Bronchial epithelial cell (primary cell): ENCODE measurements at places on chromosomes 11 and 22.

DNA sequence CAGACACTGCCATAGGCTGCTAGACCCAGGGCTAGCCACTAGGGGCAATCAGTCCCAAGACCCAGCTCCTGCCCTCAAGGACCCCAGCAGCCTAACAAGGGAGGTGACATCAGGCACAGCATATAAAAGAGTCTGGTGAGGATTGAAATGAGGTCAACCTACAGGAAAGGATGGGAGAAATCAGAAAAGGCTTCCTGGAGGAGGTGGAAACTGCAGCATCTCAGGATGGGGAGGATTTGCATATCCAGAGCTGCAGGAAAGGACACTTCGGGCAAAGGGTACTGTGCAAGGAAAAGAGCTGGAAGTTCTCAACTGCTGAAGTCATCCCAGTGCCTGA lies 2.9 kb upstream of the ARFGAP2 start:
- DNase-seq, result no peak

DNA sequence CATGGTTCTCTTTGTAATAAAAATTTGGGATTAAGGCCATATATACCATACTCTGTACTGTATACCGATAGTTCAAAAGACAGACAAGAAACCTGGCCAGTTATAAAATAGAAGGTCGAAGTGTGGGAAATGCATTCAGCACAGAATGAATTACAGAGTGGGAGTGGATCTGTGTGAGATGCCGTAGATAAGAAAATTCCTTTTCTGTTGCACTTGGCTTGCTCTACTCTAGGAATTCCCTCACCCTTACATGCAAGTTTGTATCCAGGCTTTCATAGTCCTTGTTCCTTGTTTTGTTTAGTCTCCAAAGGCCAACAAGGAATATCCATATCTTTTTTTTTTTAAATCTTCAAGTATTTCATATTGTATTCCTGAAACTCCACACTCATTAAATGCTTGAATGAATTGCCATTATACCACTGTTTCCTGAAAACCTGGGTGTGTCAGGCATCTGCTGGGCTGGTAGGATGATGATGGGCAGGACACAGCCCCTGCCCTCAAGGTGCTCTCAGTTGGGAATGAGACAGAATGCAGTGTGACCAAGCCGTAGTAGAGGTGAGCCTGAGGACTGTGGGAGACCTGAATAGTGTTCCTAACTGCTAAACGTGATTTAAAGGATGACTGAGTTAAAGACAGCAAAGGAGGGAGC lies 53.5 kb downstream of the TEAD1 start:
- no peak for DNase-seq

DNA sequence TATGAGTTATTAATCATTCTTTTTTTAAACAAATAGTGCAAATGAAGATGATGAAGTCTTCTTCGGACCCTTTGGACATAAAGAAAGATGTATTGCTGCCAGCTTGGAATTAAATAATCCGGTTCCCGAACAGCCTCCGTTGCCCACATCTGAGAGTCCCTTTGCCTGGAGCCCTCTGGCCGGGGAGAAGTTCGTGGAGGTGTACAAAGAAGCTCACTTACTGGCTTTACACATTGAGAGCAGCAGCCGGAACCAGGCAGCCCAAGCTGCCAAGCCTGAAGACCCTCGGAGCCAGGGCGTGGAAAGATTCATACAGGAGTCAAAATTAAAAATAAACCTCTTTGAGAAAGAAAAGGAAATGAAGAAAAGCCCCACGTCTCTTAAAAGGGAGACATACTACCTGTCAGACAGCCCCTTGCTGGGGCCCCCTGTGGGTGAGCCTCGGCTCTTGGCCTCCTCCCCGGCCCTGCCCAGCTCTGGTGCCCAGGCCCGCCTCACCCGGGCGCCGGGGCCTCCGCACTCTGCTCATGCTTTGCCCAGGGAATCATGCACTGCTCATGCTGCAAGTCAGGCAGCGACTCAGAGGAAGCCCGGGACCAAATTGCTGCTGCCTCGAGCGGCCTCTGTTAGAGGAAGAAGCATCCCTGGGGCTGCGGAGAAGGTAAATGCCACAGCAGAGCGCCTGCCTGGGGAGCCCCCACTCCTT lies 11.8 kb downstream of the GTSE1 start:
- no peak for DNase-seq

DNA sequence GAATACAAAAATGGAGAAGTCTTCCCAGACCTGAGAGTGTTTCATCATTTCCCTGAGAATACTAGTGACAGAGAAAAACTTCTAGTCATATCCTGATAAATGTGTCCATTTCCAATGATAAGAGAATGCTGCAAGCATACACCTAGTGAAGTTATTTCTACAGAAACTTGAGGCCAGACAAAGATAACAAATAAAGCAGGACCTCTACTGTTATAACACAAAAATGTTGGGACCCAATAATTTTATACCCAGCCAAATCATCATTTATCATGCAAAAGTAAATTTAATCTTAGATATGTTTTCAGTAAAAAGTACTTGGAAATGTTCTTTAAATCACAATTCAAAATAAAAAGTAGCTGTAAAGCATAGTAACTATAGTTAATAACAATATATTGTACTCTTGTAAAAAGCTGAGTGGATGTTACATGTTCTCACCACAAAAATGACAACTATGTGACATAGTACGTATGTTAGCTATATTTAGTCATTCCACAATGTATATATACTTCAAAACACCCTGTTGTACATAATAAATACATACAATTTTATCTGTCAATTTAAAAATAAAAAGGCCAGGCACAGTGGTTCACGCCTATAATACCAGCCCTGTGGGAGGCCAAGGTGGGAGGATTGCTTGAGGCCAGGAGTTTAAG lies 12.6 kb downstream of the RRAS2 start:
- no peak for DNase-seq

DNA sequence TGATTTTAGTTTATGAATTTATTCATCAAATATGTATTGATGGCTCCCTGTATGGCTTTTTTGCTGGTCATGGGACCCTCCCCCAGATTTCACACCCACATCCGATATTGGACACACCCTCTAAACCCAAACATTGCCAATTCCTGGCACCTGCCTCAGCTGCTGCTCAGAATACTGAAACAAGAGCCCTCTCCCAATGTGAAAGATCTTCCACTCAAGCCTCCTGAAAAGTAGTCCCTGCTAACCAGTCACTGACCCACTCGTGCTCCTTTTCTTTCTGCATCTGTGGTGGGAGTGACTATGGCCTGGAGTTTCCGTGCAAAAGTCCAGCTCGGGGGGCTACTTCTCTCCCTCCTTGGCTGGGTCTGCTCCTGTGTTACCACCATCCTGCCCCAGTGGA lies at the start of gene CLDN25:
Gene CLDN25 (plus strand): TSS at position 301 of the 400 bp plus-strand sequence. CDS start 0 bp downstream, at position 301.
- DNase-seq, result no peak

DNA sequence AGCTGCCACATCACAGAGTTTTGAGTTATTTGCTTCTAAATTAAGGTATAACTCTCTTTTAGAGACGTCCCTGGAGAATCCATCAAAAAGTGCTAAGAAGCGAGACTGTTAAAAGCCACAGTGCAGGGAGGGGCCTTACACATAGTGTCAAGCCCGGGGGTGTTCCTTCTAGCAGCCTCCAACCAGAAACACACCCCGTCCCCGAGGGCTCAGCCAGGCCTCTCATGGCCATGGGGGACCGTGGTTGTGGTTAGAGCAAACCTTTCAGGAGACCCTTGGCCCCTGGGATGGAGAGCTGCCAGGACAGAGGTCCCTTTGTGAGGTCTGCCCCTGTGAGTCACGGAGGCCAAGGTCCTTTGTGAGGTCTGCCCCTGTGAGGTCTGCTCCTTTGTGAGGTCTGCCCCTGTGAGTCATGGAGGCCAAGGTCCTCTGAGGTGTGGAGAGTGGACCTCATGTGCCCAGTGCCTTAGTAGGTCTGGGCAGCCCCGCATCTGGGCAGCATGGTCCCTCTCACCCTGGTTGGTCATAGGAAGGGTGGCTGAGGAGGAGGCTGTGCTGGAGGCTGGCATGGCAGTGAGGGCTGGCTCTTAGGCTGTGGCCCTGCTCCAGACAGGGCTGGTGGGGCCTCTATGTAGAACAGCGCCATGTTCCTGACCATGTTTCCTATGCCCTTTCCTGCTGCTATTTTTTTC lies 5.4 kb downstream of the GNAZ start:
- DNase-seq, result no peak

GRCh38 chr22:35413624-35414023 lies 13.7 kb downstream of the MCM5 start:
- no peak for DNase-seq

DNA sequence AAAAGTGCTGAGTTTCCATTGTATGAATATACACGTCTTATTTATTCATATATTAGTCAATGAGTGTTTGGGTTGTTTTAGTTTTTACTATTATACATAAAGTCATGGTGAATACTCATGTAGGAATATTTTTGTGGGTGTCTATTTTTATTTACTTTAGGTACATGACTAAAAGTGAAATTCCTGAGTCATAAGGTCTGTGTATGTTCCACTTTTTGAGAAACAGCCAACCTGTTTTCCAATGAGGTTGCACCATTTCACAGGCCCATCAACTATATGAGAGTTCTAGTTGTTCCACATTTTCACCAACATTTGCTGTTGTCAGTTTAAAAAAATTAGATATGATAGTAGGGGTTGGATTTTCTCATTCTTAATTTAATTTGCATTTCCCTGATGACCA lies 6.6 kb upstream of the OR6X1 start:
- peak; percentile 71 for DNase-seq

- DNase-seq, result no peak
These were observed 78.8 kb upstream of the PARVA start for GRCh38 chr11:12298610-12299009.

GRCh38 chr11:133897331-133897650 lies 52.0 kb upstream of the SPATA19 start:
- DNase-seq, result no peak

- no peak for DNase-seq
These were observed 97.3 kb downstream of the GUCY1A2 start for GRCh38 chr11:106920899-106921509.

- DNase-seq, result no peak
These were observed 31.7 kb upstream of the CSNK1E start for GRCh38 chr22:38348751-38349496.

- no peak for DNase-seq
These were observed 233.6 kb downstream of the BRD1 start for GRCh38 chr22:49594078-49594477.

DNA sequence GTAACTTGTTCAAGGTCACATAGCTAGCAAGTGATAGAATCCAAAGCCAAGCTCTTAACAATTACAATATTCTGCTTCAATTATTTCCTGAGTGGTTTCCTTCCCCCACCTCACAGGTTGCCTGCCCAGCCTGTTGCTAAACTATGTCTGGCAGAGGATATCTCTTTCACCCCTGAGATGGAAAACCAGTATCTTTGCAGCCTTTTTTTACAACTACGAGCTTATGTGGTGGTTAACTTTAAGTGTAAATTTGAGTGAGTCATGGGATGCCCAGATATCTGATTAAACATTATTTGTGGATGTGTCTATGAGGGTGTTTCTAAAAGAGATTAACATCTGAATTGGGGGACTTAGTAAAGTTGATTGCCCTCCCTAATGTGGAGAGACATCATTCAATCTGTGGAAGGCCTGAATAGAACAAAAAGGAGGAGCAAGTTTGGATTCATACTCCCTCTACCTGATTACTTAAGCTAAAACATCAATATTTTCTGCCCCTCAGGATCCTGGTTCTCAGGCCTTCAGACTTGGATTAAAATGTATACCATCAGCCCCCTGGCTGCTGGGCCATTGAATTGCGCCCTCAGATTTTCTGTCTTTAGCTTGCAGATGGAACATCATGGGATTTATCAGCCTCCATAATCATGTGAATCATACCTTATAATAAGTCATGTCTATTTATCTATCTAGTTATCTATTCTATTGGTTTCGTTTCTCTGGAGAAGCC lies 911.9 kb downstream of the METTL15 start:
- peak; percentile 50 for DNase-seq

DNA sequence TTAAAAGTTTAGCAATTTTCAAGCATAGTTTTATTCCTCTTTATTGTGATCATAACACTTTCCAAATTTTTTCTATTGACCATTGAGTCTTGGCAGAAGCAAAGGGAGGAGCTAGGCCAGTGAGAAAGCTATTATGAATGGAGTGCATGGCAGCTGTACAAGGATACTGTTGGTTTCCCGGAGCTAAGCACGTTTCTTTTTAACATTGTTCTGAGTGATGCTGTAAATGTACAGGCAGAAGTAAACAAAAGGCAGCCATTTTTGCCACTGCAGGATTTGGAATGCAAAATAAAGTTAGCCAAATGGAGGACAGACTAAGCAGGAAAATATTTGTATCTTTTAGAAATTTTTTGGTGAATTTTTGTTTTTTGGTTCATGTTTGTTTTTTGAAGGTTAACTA lies 16.2 kb downstream of the CBL start:
- DNase-seq, result no peak

- no peak for DNase-seq
These were observed 60.5 kb downstream of the CD82 start for GRCh38 chr11:44625759-44626523.

DNA sequence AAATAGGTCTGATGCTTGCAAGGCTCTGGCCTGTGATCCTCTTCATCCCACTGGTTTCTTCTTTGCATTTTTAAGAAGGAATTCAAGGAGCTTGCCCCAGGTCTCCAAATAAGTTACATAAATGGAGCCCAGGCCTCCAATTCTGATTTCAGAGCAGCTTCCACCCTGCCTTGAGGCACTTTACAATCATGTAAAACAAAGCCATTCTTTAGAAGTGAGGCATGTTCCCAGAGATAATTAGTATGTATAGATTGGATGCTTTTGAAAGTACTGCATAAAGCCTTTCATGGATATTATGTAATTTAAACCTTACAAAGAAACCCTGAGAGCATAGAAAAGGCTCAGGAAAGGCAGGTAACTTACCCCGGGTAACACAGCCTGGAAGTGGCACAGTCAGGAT lies 466.5 kb downstream of the MIAT start:
- no peak for DNase-seq

- no peak for DNase-seq
These were observed 15.7 kb upstream of the CDKN1C start for GRCh38 chr11:2901196-2901796.

DNA sequence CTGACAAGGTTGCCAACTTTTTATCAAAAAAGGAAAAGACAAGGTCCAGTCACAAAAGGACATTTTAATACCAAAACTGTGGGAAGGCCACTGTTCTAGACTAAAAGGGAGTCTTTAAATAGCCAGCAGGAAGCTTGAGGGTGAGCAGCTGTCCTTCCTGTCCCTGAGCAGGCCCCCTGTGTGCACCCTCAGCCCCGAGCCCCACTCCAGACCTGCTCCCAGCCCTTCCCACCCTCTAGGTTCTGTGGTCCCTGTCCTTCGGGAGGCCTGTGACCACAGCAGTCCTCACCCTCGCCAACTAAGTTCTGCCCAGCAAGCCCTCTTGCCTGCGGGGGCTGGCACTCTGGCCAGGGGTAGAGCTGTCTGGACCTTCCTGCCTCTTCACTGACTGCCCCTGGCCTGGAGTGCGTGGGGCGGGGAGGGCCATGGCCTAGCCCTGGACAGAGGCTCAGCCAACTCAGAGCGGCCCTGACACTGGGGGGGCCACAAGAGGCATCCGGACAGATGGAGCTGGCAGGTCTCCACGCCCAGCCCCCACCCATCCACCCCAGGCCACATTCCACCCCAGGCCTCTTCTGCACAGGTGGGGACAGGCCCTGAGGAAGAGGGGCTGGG lies 1.6 kb upstream of the PLXNB2 start:
- DNase-seq, result no peak
